Stimulated activated CD4-positive, alpha-beta T cell treated with anti-CD3 and anti-CD28 coated beads, Interleukin-1b, Interleukin-23, amount 100 ng/mL, for 1 hour (primary cell): ENCODE measurements at places on chromosomes 12 and 14.
A peak's percentile ranks its signal among the peaks of the same experiment; 100 is the strongest.

- no peak for DNase-seq
Observed at GRCh38 chr14:64760916-64761315, 56.7 kb downstream of the PLEKHG3 start.

DNA sequence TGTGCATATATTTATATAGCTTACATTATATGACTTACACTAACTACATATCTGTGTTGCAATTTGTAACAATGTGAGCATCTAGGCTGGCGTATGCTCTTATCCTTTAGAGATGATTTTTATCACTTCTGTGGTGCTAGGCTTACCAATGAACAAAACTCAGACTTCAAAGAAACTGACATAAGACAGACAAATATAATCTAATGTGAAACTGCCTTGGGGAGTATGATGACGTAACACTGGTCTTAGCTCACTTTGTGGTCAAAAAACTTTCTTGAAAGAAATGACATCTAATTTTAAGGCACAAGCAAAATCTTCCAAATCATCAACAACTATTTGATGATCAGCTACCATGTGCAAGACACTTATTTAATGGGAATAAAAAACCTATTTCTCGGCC lies 50.0 kb downstream of the SOX5 start:
- no peak for DNase-seq

DNA sequence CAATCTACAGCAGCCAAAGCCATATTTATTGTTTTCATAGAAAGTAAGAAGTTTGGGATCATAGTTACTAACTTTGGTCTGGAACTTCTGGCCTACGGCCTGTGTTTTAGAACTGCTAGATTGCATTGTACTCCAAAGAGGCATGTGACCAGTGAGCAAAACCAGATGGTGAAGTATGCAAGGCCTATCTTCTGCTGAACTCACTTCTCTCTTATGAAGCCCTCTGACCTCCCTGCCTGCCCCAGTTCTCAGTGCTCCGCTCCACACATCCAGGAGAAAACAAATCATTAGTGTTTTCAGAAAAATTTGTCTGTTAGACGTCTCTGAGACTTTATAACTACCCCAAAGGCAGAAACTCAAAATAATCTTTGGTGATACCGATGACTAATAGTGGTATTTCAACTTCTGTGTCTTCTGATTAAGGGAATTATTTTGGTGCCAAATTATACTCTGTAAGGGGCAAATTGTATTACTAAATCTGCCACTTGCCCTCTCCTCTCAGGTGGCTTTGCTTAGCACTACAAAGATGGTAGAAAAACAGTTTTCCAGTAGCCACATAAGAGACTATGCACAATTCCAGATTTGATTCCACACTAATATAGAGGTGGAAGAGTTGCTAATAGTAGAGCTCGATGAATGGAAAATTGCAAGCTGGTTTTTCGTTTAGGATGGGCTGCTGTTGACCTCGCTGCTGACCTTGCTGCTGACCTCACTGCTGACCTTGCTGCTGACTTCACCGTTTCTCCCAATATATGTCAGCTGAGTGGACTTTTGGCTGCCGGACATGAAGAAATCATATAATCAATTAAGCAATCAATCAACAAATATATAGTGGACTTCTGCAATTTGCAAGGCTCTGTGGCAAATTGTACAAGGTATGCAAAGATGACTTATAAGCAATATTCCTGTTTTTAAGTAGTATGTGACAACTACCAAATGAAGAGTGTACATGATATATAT lies 147.5 kb downstream of the KITLG start:
- DNase-seq = no peak

DNA sequence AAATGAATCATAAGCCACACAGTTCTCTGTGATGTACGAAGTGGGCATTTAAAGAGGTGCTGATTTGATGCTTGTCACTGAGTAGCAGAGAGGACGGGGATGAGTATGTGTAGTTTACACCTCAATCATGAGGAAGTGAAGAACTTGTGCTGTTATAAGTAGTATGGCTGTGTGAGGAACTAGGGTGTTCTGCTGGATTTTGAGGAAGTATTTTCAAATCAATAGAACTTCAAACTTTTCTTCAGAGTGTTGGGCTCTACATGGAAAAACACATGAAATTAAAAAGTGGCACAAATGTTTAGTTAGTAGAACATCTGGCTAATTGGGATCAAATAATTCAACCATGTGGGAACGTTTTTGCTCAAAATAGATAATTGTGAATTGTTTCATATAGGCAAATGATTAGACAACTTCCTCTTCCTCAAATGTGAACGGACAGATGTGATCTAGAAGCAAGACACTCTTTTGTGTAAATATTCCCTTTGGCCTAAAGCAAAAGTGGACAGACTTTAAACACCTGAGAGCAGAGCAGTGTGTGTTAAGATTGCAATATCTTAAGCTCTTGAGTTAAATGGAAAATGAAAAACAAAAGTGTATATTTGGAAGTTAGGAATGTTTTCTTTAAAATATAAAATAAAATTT lies 168.5 kb downstream of the NAV3 start:
- DNase-seq = no peak

- no peak for DNase-seq
Observed at GRCh38 chr14:71121711-71122110, 214.5 kb downstream of the PCNX1 start.

- no peak for DNase-seq
Observed at GRCh38 chr12:97757481-97758193, 295.0 kb downstream of the RMST start.

DNA sequence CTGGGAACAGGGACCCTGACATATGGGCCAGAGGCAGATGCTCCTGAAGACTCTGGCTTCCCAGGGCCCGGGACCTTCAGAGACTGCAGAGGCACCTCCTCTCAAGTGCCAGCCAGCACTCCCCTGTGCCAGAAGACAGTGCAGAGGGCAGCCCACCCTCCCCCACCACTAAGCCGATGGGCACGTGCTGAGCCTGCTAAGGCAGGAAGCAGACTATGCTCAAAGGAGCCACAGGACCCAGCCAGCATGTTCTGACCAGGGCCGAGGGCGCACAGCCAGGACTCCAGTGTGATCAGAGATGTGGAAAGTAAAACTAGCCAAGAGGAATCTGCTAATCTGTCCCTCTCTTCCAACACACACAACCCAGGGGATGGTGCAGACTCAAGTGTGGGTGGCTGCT lies 29.8 kb downstream of the DIO3 start:
- DNase-seq = no peak

- DNase-seq = no peak
Observed at GRCh38 chr12:50686406-50686805, 77.5 kb upstream of the ATF1 start.

GRCh38 chr12:1750300-1750699 lies 59.4 kb downstream of the ADIPOR2 start:
- DNase-seq = no peak

DNA sequence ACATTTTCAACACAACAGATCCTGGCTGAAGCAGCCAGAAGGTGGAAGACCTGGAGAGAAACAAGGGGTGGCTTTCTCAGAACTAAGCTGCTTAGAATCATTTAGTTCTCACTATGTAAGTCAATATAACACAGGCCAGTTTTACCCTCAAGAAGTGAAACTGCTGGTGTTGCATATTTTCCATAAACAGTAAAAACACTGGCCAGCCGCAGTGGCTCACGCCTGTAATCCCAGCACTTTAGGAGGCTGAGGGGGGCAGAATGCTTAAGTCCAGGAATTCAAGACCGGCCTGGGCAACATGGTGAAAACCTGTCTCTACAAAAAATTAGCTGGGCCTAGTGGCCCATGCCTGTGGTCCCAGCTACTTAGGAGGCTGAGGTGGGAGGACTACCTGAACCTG lies 11.6 kb downstream of the STX2 start:
- no peak for DNase-seq

DNA sequence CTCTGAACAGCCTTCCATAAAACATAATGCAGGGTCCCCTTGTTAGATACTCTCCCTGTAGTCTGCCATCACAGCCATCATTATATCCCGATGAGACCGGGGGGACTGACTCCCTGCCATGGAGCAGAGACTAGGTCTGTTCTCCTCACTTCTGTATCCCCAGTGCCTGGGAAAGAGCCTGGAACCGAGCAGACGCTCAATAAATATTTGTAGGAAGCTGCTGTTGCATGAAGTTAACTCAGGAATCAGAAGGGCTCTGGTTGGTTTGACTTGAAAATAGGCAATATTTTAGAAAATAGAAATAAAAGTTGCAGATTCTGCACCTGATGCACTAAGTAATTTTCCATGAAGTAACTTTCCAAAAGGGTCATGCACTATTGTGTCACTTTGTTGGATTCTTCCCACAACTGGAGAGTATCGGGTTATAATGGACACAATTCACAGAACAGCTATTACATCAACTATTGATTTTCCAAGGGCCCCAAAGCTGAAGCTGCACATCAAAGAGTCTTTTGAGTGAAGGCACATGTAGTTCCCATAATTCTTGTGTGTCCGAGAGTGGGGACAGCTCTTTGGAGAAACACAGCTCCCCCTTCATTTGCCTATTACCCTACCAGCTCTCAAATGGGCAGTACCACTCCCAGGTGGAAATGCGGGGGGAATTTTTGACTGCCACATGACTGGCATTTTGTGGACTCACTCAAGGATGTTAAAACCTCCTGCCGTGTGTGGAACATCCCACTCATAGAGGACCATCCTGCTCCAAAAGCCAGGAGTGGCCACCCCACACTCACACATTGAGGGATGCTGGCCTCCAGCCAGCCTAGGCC lies 18.8 kb downstream of the CLMN start:
- no peak for DNase-seq

- DNase-seq = no peak
Observed at GRCh38 chr14:106831322-106831720, 1304.9 kb downstream of the TMEM121 start.

DNA sequence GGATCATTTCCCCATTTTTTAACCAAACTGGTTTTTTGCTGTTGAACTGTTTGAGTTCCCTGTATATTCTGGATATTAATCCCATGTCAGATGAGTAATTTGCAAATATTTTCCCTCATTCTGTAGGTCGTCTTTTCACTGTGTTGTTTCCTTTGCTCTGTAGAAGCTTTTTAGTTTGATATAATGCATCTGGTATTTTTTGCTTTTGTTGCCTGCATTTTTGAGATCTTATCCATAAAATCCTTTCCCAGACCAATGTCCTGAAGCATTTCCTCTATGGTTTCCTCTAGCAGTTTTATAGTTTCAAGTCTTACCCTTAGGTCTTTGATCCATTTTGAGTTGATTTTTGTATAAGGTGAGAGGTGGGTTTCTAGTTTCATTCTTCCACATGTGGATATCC lies 71.3 kb downstream of the LRP6 start:
- no peak for DNase-seq

DNA sequence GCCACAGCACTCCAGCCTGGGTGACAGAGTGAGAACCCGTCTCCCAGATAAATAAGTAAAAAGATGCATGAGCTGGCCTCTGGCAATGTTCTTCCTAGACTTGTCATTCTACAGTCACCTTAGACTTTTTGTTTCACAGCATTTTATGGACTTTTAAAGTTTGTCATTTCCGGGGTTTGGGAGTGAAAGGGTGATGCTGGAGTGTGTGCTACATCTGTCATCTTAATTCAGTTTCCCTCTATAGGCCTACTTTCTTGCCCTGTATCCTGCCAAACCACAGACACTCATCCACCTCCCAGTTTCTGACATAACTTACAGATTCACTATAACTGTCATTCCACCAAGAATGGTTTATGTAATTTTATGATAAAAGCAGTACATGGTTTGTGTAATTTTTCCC lies 166.7 kb upstream of the PARP11 start:
- no peak for DNase-seq

GRCh38 chr12:108321688-108322087 lies 17.4 kb downstream of the CMKLR1 start:
- no peak for DNase-seq

DNA sequence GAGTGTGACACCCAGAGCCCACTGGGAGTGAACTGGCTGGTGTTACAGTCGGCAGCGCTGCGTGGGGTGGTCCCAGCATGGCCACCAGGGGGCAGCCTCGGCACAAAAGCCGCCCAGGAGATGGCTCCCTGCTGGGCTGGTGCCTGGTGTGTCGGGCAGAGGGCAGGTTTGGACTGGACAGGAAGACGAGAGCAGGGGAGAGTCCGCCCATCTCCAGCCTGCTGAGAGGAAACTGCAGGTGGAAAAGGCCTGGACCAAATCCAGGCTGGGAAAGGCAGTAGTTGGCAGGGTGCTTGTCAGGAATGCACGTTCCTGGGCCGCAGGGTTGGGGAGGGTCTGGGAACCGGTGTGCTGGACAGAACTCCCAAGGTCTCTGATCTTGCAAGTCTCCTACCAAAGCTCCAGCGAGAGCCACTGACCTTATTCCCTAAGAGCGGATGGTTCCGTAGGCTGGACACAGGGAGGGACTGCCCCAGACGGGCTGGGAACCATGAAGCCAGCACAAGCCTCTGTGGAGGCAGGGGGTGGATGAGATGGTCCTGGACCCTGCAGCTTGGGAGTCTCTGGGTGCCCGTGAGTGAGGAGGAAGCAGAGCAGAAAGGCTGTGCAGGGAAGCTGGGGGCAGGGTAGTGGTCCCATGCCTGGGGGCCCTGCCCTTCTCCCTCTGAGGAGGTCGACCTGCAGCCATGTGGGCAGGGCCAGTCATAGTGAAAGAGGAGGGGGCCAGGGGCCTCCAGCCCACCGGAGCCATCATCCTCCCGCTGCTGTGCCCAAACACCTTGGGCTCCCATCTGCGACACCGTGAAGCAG lies 1.8 kb downstream of the AHNAK2 start:
- DNase-seq = peak; percentile 86

- DNase-seq = no peak
Observed at GRCh38 chr14:52032204-52032801, 36.6 kb downstream of the NID2 start.

- no peak for DNase-seq
Observed at GRCh38 chr12:54958048-54958658, 26.4 kb downstream of the TESPA1 start.

DNA sequence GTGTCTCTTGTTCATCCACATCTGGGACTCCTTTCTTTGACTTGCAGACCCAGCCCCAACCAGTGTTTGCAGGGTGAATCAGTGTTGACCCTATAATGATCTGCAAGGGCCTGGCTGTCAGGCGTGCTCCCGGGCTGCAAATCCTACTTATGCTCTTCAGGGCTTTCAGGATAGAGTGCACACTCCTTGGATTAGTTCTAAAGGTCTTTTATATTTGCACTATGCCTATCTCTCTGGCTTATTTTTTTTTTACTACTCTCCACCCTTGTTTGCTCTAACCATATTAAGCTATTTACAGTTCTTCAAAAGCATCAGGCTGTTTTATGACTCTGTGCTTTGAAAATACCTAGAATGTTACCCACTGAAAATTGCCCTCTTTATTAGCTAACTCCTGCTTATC lies 4.3 kb upstream of the PRICKLE1 start:
- DNase-seq = no peak

- no peak for DNase-seq
Observed at GRCh38 chr14:67413806-67414769, 2.1 kb upstream of the PLEK2 start.
